ENCODE measurements at places on chromosomes 13 and 19.

GRCh38 chr19:10968527-10969135 lies 7.8 kb downstream of the SMARCA4 start:
- no peak for DNase-seq

- DNase-seq, result no peak
These were observed 36.4 kb downstream of the CCL25 start for GRCh38 chr19:8088752-8089663.

DNA sequence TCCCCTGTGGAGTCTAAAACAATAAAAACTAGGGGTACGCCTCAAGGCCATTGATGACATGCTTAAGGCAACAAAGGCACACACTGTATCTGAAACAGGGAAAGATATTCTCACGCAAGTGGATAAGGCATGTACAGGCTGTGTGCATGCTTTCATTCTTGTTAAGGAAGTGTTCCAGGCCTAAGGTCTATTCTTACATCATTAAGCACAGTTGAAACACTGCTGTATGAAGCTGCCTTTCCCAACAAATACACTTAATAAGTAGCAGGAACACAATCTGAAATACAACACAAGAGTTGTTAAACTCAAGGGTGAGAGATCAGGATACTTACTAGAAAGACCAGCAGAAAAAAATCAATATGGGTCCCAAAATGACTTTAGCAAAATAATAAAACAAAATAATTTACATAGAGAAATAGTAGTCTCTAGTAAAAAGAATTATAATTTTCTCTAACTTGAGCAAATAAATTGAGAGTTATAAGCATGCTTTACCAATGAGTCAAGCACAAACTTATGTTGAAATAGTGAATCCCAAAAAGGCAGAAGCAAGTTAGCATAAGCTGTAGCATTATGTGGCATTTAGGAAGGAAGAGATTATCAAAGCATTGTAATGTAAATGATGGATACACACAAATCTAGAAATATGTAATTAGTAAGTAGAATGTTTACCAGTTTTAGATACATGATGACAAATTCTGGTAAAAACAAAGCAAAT lies 796.9 kb downstream of the SLITRK1 start:
- DNase-seq, result no peak

- DNase-seq, result no peak
These were observed 388.1 kb downstream of the KCNRG start for GRCh38 chr13:50403311-50403710.

DNA sequence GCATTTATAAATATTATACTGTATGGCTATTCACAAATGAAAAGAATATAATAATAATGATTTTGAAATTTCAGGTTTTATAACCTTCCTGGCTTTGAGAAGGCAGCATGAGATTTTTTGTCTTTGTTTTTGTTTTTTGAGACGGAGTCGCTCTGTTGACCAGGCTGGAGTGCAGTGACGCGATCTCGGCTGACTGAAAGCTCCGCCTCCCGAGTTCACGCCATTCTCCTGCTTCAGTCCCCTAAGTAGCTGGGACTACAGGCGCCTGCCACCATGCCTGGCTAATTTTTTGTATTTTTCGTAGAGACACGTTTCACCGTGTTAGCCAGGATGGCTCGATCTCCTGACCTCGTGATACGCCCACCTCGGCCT lies 64.1 kb downstream of the ZNF429 start:
- DNase-seq, result no peak

- DNase-seq, result peak; percentile 14
These were observed 37.1 kb downstream of the UTP14C start for GRCh38 chr13:52061587-52061986.

DNA sequence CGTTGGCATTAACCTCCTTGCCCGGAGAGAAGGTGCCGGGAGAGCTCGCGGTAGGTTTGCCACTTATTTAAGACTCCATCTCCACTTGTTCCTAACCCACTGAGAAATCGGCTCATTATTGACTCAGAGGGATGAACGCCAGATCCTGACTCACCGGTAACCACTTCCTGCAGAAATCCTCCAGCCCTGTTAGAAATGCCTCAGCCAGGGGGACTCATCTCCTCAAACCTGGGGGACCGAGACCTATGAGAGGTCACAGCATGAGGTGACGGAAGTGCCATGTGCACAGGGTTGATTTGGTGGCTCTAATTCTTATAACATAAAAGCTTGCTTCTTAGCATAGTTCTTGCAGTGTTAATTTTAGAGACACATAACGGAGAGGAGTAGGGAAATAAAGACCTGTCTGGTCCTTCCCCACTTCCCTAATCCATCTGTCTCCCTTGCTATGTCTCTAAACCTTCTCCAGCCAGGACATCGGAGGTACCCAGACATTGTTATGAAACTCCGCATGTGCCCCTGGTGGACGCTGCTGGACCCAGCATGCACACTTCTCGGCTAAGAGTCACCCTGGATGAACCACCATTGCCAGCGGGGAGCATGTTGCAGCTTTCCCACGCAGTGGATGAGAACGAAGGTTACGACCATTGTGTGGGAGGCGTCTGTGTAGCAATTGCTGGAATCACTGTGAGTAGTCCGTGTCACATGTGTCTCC lies 158.9 kb downstream of the EFNB2 start:
- DNase-seq, result no peak

- DNase-seq, result no peak
These were observed 328.0 kb downstream of the UQCRFS1 start for GRCh38 chr19:28884786-28885476.

GRCh38 chr19:1832046-1832663 lies 16.1 kb downstream of the REXO1 start:
- DNase-seq, result no peak

GRCh38 chr19:6801485-6802086 lies 29.1 kb downstream of the VAV1 start:
- peak; percentile 28 for DNase-seq

GRCh38 chr19:33819506-33819879 lies 22.8 kb downstream of the KCTD15 start:
- DNase-seq, result no peak

DNA sequence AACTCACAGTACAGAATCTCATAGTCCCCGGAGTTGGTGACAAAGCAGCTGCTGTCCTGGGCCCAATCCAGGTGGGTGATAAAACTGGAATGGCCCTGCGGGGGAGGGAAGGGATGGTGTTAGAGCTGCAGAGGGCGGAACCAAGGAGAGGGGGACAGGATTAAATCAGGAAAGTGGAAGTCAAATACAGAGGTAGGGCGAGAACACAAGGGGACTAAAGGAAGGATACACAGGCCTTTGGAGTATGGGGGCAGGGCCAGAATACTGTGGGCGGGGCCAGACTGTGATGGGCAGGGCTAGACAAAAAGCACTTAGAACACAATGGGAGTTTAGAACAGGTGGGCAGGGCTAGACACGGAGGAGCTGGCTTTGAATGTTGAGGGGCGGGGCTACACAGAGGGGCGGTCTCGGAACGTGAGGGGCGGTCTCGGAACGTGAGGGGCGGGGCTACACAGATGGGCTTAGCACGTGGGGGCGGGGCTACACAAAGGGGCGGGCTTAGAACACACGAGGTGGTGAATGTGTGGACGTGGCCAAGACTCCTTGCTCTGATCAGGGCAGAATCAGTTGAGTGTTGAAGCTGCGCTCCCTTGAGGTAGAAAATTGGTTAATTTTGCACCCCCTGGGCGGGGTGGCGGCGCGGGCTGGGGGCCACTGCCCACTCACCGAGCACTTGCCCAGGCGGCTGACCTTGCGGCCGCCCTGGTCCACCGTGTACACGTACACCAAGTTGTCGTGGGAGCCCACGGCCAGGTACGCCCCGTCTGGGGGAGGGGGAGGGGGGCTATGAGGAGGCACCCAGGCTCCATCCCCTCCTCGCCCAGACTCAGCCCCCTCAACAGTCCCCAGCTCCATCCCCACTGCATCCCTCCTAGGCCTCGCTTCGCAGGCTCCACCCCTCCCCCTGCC lies 14.0 kb upstream of the GPR4 start:
- DNase-seq, result peak; percentile 76

DNA sequence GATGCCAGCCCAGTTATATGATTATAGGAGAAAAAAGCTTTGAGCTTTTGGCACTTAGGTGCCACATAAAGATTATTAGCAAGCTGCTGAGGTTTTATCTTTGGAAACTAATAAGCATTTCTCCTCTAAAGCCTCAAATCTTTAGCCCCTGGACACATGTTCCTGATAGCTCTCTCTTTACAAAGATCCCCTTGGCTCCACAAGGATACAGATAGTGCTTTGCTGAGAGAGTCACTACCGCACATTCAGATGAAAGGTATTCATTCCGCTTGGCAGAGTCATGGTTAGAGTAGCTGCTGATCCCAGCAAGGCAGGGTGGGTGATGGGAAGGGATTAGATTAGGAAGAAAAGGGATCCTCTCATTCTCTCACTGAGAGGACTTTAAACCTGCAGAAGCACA lies 28.2 kb upstream of the PSG7 start:
- no peak for DNase-seq

DNA sequence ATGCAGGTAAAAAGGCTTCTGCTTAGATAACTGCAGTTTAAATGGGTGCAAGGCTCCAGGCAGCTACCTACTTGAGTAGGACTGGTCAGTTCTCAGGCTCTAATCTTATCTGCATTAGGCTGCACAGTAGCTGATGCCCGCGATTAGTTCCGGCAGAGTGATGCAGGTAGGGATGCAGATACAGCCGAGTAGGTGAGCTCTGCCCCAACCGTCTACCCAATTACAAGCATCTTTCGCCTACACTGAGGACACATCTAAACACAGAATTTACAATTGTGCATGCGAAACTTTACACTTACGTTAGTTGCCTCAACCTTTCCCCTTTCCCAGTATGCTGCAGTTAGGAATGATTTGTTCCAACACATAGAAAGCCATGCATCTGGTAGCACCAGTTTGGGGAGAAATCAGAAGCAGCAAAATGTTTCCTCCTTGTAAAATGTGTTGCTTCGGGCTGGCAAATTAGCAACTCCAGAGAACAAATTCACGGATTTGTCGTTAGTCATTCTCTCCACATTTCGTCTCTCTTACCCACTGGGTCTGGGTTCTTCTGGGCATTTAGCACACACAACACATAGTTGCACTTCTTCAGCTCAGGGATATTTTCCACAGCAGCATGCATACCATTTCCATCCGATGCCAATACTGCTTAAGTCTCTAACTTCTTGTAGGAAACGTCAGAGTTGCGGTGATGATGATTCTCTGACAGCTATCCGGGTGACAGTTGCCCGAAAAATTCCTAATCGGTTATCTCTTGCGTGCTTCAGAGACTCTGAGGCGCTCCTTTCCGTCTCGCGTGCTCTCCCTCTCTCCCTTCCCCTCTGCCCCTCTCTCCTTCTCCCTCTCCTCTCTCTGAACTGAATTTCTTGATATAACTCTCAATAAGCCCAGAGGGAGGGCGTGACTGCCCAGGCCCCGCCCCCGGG lies at the start of gene PCDH9:
Gene PCDH9, minus strand, starts transcription at position 856 of the 923 bp plus-strand sequence. CDS start 1,896 bp downstream, outside the sequence.
- no peak for DNase-seq

- DNase-seq, result no peak
These were observed 13.6 kb downstream of the ACP4 start for GRCh38 chr19:50803633-50804419.

DNA sequence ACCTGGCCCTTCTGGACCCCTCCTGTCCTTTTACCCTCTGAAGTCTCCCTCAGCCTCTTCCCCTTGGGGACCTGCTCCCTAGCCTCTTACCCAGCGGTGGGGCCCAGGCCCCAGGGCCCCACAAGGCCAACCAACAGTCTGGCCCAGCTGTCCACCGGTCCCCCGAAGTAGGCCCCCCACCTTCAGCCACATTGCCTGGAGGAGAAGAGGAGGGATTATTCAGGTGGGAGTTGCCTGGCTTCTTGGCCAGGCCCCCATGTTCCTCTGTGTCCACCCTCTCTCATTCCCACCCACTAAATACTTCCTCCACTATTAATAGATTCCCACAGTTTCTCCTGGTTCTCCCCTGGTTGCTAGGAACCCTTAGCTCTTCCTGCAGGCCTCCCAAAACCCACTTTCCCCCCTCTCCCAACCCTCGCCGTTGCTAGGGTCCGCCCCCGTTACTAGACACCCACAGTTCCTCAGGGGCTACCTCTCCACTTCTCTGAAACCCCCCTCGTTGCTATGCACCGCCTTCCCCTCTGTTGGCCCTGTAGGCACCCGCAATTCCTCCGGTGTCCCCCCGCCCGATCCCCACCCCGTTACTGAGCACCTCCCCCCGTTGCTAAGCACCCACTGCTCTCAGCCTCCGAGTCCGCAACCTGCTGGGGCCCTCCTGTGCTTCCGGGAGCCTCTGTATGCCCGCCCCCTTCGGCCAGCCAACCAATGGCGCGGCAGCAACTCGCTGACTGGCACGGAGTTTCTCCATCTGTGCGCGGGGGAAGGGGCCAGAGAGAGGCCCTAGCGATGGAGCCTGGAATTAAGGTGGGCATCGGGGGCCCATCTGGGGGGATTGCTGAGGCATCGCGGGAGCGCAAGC lies 2.0 kb downstream of the COQ8B start:
- peak; percentile 97 for DNase-seq

DNA sequence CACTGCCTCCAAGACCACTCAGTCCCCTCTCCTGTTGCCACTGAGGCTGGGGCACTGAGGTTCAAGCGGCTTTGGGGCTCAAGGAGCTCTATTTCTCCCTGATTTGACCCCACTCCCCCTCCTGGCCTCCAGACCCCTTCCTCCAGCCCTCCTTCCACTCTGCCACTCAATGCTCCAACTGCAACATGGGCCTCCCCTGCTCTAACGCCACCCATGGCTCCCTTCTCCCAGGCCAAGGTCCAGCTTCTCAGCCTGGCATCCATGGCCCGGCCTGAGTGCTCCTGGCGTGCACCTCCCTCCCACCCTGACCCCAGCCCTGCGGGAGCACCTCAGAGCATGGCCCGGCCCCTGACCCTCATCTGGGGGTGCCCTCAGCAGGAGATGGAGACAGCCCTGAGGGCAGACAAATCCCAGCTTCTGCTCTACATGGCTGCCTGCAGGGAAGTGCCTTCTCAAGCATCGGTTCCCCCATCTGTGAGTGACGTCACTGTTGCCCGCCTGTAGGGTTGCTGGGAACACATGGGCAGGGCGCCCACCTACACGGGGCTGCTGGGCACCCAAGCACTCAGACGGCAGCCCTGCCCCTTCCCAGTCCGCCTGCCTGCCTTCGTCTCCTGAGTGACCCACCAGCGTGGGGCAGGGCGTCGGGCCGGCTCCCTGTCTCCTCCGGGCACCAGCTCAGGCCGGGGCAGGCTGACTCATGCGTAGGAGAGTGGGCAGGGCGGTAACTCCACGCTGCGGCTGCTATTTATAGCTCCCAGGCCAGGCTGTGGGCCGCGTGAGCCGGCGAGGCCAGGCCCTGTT lies 1.6 kb upstream of the DIRAS1 start:
- no peak for DNase-seq

GRCh38 chr13:40728595-40728994 lies 42.4 kb downstream of the MRPS31 start:
- DNase-seq, result no peak

- DNase-seq, result no peak
These were observed 175.6 kb upstream of the SLITRK6 start for GRCh38 chr13:85974608-85975366.

DNA sequence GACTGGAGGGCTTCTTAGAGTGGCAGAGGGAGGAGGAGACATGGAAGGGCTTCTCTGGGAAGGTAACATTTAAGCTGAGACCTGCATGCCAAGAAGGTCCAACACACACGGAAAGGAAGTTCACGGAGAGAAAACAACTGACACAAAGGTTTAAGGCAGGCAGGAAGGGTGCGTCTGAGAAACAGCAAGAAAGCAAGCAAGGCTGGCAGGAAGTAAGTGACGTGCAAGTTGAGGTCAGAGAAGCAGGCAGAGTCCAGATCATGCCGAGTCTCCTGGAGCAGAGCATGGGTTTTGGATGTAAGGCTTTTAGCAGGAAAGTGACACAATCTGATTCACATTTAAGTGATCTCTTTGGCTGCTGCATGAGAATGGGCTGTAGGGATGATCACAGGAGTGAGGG lies 60.5 kb downstream of the ATP7B start:
- DNase-seq, result no peak
